Daoy (cell line): ENCODE measurements at places on chromosomes 12 and 14. TPM values are rescaled to one million over a fixed set of nuclear protein-coding genes. Genes with fewer than 3 reads are reported as not detected.

GRCh38 chr14:95218472-95219193 lies 61.3 kb upstream of the DICER1 start:
- no peak for DNase-seq

GRCh38 chr12:113655919-113656318 lies 184.2 kb upstream of the LHX5 start:
- no peak for DNase-seq

GALNT16 gene
- 1.2 and 1.7 TPM in 2 replicates for total RNA-seq

ERP29 gene
- total RNA-seq = 49.8 and 54.2 TPM in 2 replicates

ATXN3 gene
- total RNA-seq = 40.4 and 56.3 TPM in 2 replicates

DNA sequence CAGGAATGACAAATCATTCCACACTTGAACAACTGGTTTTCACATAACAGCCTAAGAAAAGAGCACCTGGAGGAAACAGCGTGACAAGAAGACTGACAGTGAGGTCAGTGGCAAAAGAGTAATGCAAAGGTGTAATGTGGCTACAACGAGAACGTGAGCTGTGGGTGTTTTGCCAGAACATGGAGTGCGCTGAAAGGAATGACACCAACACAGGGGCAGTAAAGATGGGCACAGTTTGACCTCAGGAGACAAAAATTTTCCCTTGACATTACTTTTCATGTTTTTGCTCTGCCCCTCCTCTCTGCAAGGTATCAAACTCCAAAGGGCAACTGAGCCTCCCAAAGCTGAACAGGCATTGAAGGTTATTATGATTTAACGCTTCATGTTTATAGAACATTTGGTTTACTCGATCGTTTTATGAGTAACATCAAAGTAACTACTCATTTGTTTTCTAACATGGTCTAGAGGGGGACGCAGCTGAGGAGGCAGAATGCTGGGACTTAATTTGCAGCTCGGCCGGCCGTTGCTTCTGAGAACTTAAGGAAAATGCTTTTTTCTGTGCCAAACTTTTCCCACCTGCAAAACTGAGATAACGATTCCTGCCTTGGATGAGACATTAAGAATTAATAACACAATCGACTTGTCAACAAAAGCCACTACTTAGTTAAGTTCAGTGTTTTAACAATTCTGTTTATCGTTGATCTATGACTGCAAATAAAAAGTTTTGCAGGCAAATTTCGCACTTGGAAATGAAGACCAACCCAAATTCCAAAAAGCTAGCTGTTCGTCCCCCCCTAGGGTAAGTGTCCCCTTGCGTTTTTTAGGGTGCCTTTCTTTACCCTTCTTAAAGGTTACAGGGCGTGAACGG lies 954 bp downstream of the HAUS4 start:
- DNase-seq = no peak

DNA sequence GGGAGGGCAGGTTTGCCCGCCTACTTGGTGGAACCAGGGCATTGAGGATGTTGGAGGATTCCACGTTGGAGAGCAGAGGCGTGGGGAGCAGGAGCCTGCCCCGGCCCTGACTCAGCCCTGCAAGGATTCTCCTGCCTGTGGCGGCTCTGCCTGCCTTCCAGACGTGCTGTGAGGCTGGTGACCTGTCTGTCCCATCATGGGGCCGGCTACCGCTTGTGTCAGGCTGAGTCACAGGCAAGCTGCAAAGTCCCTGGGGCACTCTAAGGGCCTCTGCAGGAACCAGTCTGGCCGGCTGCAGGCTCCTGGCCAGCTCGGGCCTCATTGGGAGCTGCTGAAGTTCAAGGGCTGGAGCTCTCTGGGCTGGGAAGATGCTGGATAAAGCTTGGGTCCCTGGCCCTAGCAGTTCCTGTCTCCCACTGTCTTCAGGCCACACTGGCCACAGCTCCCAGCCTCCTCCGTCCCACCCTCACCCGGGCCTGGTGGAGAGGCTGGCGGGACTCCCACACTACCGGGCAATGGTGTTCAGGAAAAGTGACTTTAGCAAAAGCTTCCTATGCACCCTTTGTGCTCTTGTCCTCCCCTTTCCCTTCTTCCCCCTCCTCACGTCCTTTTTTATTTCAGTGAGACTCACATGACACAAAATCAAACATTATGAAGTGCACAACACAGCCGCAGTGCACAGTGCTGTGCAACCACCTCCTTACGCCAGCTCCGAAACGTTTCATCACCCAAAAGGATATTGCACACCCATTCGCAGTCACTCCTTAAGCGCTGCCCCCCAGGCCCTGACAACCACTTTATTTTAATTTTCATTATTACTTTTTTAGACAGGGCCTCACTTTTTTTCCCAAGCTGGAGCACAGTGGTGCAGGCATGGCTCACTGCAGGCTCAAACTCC lies 22.0 kb upstream of the ULK1 start:
- DNase-seq = peak; percentile 89

TTC6 gene
- total RNA-seq = 2.2 and 9.3 TPM in 2 replicates

CD163 gene
- total RNA-seq = under 0.01 TPM in 1 of 2 replicates, not detected in the other

DNA sequence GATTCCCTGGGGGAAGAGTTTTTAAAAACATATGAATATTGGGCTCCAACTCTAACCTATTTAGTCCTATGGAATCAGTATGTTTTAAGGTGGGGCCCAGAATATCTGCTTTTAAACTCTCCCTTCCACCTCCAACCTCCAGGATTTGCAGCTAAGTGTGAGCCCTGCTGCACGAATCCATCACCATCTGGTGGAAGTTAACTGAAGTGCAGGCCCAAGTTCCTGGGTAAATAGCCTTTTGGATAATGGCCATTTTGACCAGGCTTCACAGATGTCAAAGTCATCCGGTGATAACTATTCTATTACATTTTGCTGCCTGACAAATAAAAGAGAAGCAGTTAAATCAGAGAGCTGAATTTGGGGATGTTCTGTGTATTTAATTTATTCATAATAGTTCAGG lies 58.1 kb upstream of the RMST start:
- DNase-seq = peak; percentile 51

P3H3 gene
- total RNA-seq = 24.1 and 24.8 TPM in 2 replicates

TNS2 gene
- total RNA-seq = 7.0 and 8.2 TPM in 2 replicates

CELA1 gene
- not detected in 2 replicates for total RNA-seq

RNASE7 gene
- total RNA-seq = not detected in 2 replicates

DNA sequence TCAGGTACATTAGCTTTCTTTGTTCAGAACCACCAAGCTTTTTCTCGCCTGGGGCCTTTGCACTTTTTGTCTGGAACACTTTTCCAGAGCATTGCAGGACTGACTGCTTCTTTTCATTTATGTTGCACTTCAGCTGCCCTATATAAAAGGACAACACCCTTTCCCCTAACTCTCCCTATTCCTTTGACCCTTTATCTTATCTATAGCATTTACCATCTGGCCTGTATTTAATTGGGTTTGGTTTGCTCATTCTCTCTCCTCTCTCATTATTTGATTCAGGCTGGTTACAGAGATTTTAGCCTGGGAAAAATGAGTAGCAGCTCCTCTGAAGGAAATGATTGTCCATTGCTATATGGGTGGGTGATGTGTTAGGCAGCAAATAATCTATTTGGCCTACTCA lies 165.4 kb downstream of the KICS2 start:
- no peak for DNase-seq

ADAM21 gene
- total RNA-seq = 0.12 and 0.40 TPM in 2 replicates

- peak; percentile 90 for DNase-seq
These were observed 56.9 kb upstream of the E2F7 start for GRCh38 chr12:77122236-77122635.

TBC1D30 gene
- 11.8 and 13.0 TPM in 2 replicates for total RNA-seq

GRCh38 chr12:77578466-77579220 lies 252.1 kb upstream of the NAV3 start:
- DNase-seq = no peak

ACSS3 gene
- 4.2 and 7.0 TPM in 2 replicates for total RNA-seq
